ENCODE measurements at places on chromosomes 11 and 22.

DNA sequence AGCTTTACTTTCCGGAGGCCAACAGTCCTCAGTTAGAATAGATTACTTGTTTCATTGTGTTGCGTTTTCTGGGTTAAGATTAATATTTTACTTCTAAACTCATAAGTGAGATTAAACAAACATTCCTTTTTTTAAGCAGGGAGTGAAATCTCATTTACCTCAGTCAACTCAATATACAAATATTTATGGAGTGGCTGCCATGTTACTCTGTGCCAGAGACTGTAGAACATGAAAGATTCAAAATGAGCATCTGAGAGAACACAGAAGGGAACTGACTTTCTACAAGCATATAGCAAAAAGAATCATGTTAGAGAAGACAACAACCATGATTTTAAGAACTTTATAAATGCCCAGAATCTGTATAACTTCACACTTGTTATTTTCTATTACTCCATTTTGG lies 3.4 kb upstream of the LRRC55 start:
- no peak for DNase-seq

DNA sequence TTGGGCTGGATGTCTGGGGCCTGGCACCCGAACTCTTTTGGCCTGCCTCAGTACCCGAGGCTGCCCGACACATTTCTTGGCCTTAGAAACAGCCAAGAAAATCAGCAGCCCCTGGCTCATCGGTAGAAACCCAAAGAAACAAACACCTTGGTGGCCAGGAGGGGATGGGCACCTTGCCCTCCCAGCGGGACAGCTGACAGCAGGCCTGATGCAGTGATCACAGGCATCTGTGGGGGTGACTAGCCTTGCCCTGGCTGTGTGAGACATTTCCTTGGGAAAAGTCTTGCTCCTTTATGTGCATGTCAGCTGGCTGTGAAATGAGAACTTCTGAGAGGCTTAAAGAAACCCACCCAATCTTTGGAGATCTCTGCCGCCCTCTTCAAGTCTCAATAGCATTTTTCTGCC lies 60.9 kb downstream of the SMIM38 start:
- no peak for DNase-seq

DNA sequence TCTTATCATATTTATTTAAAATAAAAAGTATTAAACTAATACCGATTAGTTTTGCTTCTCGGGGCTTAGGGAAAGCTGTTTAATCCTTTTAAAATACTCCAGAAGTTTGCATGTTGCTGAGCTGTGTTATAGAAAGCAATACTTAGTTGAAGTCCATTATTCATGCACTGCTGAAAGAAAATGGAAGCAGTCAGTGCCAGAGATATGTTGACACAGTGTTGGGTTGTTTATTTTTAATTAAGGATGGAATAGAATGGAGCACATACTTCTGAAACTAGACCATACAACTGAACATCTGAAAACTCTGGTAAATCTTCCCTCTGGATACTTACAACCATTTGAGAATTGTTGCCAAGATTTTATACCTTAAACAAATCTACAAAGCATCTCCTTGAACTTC lies 282.7 kb upstream of the CCDC179 start:
- DNase-seq: no peak

GRCh38 chr11:90465553-90465952 lies 242.7 kb upstream of the CHORDC1 start:
- no peak for DNase-seq
